Caudate nucleus (tissue), 63 donors: ENCODE measurements at places on chromosomes 12 and 14.

GRCh38 chr12:113862590-113863454 lies 103.3 kb downstream of the RBM19 start:
- DNase-seq: no peak

GRCh38 chr12:67151886-67152285 lies 117.3 kb upstream of the CAND1 start:
- DNase-seq: no peak

- DNase-seq: no peak
Observed at GRCh38 chr14:101812071-101812470, 50.6 kb downstream of the PPP2R5C start.

- no peak for DNase-seq
Observed at GRCh38 chr12:20453756-20454310, 85.5 kb downstream of the PDE3A start.

DNA sequence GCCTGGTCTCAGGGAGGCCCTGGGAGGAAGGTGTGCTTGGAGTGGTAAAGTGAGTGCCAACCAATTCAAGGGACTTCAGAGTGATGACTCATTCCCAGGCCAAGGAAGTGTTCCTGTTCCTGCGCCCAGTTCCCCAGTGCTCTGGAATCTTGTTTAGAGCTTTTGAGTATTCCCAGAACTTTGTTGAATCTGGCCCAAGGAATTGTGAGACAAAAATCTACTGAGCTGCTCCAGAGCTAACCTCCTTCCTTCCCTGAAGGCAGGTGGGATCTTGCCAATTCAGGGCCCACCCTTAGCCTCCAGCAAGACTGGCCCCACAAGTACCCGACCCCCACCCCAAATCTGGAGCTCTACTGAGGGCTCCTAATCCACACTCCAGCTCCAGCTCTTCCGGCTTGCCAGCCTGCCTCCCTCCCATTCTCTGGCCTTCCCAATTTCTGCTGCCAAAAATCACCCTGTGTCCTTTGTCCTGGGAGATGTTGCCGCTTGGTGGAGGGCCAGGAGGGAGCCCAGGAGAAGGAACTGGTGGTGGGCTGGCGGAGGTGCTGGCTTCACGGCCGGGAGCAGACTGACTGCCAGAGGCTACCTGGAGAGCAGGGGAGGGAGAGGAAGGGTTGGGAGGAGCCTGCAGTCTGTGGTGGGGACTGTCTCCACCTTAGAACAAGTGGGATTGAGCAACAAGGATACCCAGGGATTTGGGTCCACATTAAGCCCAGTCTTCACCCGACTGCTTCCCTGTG lies 2.0 kb upstream of the ATN1 start:
- peak; percentile 39 for DNase-seq
